ENCODE measurements at places on chromosomes 11 and 22.
A peak's percentile ranks its signal among the peaks of the same experiment; 100 is the strongest.

GRCh38 chr11:124160986-124161385 lies 22.2 kb upstream of the OR10D3 start:
- DNase-seq, result no peak

DNA sequence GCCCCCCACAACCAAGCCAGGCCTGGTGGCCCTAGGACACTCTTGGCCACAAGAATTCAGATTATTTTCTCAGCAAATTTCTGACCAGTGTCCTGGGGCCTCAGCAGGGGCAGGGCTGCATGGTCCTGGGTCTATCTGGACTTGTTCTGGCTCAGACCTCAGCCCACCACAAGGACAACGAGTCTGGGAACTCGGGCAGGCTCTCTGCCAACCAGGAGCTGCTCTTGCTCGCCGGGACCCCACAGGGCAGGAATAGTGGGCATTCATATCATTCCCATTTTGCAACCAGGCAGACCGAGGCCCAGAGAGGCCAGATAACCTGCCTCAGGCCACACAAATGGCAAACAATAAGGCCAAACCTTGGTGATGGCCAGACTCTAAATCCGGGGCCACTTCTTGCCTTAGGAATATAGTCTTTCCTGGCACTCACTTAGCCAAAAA lies 75.4 kb upstream of the WNT7B start:
- DNase-seq, result no peak

DNA sequence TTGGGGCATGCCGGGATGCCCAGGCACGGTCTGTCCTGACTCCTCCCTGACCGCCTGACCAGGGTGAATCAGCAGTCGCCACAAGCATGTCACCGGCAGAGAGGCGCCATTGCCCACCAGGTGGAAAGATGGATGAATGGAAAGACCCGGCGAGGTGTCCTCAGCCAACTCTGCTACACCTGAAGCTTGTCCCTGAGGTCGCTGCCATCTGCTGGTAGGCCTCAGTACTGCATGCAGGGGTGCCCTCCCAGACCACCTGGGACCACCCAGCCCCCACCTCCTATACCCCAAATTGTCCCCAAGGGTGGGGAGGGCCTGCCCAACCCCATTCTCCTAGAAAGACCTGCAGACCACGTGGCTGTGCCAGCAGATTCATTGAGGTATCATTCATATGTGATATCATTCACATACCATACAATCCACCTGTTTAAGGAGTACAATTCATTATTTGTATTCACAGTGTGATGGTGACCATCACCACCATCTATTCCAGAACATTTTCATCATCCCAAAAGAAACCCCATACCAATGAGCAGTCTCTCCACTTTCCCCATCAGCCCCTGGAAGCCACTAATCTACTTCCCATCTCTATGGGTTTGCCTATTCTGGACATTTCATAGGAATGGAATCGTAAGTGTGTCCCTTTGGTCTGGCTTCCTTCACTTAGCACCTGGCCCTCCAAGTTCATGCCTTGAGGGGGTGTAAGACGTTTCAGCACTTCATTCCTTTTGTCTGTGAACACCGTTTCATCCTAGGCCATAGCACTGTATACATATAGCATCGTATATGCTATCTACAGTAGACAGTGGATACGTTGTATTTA lies 17.5 kb downstream of the FGF3 start:
- peak; percentile 68 for DNase-seq

GRCh38 chr11:92865352-92865751 lies 104.1 kb upstream of the MTNR1B start:
- DNase-seq, result no peak

DNA sequence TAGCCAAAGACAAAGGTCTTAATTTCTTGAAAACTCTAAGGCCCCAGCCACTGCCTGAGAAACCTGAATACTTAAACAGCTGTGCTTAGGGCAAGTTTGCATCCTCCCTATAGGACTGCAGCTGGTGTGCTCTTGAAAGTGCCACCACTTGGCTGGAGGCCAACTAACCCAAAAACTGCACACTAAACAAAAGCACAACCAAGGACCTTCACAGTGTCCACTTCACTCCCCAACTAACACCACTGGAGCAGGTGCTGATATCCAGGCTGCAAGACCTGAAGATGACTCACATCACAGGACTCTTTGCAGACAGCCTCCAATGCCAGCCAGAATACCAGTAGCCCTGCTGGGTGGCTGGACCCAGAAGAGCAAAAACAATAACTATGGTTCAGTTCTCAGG lies 357.7 kb upstream of the ARHGAP42 start:
- no peak for DNase-seq

- no peak for DNase-seq
Observed at GRCh38 chr11:13143486-13144297, 133.9 kb upstream of the BMAL1 start.

GRCh38 chr22:35838855-35839576 lies 121.3 kb downstream of the APOL5 start:
- DNase-seq, result no peak
